ENCODE measurements at places on chromosomes 4 and X. TPM values are rescaled to one million over a fixed set of nuclear protein-coding genes. Genes with fewer than 3 reads are reported as not detected.

The NLRP2B gene
- 0.95 TPM for total RNA-seq

The RPL36A gene
- total RNA-seq = 1,578 TPM

The BCLAF3 gene
- total RNA-seq = 10.5 TPM

DNA sequence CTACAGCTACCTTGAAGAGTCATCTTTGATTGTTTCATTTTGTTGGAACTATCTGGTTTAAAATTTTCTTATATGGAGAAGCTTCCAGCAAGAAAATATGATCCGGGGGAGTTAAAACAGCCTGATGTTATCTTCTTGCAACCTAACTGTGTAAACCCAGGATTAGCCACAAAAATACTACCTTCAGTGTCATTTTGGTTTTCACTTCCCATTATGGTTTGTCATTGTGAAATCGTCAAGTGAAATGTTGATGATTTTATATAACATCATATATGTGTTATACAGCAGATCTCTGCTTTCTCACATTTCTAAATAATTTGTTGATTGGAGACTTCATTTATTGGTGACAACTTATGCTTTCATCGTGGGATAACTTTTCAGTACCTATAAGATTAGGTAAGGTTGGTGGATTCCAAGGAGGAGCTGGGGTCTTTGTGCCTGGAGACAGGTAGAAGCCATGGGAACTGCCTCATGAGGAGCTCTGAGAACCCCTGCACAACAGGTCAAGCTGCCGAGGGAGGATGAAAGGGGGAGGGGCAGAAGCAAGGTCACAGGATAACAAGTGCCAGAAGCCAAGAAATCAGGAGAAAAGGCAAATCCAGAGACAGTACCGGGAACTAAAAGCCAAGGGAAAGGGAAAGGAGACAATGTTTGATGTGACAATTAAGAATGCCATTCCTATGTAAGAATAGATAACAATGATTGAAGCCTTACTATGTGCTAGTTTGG lies 7.2 kb downstream of the ARHGAP24 start:
- no peak overlapping the region for H3K27ac ChIP-seq
- no peaks in the 10 kb centered on the region for H3K27me3 ChIP-seq
- H3K36me3 ChIP-seq = no peaks in the 10 kb centered on the region

DNA sequence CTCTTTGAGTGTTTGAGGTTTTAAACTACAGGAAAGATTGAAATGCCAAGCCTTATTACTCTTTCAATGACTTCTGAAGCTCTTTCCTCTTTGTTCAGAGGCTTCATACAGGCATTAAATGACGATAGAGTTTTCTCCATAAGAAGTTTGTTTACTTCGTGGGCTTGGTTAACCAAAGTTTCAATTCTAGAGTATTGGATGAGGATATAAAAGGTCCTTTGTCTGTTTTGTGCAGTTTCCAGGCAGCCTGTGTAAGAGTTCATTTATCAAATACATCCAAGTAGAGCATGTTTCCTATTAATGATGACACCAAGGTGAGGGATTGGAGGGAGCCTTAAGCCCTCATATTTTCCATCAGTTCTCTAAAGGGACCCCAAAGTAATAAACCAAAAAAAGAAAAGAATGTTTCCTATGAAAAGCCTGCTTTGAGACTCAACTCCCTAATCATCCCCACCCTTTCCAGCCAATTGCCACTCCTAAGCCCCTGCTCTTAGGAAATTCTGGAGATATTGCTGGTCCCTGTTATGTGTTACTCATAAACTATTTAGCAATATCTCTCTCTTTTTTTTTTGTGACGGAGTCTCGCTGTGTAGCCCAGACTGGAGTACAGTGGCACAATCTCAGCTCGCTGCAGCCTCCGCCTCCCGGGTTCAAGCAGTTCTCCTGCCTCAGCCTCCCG lies 106.2 kb upstream of the IL13RA1 start:
- no peaks in the 10 kb centered on the region for H3K4me1 ChIP-seq
- H3K4me3 ChIP-seq = no peak overlapping the region
- no peak overlapping the region for H3K27ac ChIP-seq
- H3K27me3 ChIP-seq = no peaks in the 10 kb centered on the region
- peaks cover 3% of the 10 kb centered on the region for H3K36me3 ChIP-seq

DNA sequence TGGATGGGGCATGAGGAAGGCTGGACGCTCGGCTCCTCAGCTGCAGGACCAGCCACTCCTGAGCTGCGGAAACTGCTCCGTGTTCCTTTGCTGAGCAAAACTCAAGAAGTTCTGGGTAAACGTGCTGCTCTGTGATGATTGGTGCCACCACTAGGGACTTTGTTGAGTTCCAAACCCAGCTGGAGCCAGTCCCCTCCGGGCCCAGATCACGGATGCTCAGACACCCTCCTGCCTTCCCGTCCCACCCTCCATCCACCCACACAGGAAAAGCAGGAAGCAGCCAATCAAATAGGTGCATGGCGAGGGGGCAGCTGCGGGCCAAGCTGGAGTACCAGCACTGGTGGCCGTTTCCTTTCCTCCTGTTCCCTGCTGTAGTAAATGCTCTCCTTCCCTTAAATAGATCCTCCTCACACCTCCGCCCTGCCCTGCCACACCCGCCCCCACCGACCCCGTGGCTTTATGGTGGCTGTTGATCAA lies 68.0 kb downstream of the ADRA2C start:
- no peak overlapping the region for H3K4me3 ChIP-seq
- no peaks in the 10 kb centered on the region for H3K4me1 ChIP-seq
- H3K36me3 ChIP-seq = no peaks in the 10 kb centered on the region
- H3K27me3 ChIP-seq = no peaks in the 10 kb centered on the region
- no peak overlapping the region for H3K27ac ChIP-seq

DNA sequence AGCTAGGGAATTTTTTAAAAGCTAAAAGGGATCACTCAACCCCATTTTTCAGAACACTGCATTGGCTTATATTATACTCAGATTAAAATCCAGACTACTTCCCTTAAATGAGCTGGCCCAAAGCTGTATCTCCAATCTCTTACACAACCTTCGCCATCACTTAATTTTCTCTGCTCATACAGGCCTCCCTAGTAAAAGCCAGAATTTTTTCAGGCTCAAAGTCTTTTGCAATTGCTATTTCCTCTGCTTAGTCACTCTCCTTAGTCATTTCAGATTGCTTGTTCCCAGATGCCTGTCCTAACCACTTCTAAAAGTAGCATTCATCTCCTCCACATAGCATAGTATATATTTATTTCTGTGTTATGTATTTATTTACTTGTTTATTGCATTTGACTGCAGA lies 1587.9 kb upstream of the ADGRL3 start:
- no peaks in the 10 kb centered on the region for H3K27me3 ChIP-seq
- H3K4me1 ChIP-seq = peaks cover 13% of the 10 kb centered on the region
- peak overlapping the region; percentile 84 for H3K27ac ChIP-seq

GRCh38 chrX:31449081-31449480 lies 377.2 kb upstream of the FTHL17 start:
- no peak overlapping the region for H3K4me3 ChIP-seq
- no peaks in the 10 kb centered on the region for H3K36me3 ChIP-seq
- H3K27me3 ChIP-seq = no peaks in the 10 kb centered on the region
- no peaks in the 10 kb centered on the region for H3K4me1 ChIP-seq
- DNase-seq = no peak

- no peak for DNase-seq
- H3K27me3 ChIP-seq = no peaks in the 10 kb centered on the region
- peaks cover 16% of the 10 kb centered on the region for H3K4me1 ChIP-seq
- H3K36me3 ChIP-seq = no peaks in the 10 kb centered on the region
- H3K27ac ChIP-seq = no peak overlapping the region
These were observed 70.2 kb downstream of the CD38 start for GRCh38 chr4:15848191-15848842.

DNA sequence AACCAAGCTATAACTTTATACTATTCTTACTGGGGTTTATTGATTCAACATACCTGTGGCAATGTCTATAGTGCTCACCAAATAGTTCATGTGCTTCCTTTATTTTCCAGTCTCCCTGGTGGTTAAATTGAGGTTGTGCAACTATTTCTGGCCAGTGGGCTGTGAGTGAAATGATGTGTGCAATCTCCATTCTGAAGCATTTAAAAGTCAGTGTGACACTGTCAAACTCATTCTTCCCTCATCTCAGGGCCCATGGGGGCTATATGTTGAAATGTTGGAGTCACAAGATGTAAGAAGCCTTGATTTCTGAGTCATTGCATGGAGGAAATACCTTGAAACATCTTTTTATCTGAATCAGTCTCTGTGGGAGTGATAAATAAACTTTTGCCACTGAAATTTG lies 414.3 kb upstream of the RPS6KA3 start:
- H3K27me3 ChIP-seq = no peaks in the 10 kb centered on the region
- no peak overlapping the region for H3K27ac ChIP-seq
- no peak overlapping the region for H3K4me3 ChIP-seq
- DNase-seq = no peak
- no peaks in the 10 kb centered on the region for H3K4me1 ChIP-seq

DNA sequence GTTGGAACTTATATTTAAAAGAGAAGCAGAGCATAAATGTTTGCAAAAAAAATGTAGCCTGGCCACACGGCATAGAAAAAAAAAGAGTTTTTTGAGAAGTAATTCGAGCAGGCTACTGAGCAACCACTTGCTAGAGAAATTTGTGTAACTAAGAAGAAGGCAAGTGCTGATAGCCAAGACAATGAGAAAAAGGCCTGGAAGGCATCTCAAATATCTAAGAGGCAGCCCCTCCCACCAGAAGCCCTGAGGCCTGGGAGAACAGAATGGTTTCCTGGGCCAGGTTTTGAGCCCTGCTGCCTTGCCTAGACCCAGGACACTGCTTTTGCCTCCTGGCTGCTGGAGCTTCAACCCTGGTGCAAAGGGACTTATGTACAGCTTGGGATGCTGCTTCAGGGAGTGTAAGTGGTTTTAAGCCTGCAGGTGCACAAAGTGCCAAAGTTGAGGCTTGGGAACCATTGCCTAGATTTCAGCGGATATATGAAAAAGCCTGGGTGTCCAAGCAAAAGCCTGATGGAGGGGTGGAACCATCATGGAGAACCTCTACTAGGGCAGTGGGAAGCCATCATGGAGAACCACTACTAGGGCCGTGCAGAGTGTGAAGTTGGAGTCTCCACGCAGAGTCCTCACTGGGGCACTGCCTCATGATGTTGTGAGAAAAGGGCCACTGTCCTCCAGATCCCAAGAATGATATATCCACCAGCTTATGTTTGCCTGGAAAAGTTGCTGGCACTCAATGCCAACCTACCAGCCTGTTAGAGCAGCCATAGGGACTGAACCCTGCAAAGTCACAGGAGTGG lies 9.7 kb downstream of the TECRL start:
- no peaks in the 10 kb centered on the region for H3K27me3 ChIP-seq
- H3K4me1 ChIP-seq = no peaks in the 10 kb centered on the region

DNA sequence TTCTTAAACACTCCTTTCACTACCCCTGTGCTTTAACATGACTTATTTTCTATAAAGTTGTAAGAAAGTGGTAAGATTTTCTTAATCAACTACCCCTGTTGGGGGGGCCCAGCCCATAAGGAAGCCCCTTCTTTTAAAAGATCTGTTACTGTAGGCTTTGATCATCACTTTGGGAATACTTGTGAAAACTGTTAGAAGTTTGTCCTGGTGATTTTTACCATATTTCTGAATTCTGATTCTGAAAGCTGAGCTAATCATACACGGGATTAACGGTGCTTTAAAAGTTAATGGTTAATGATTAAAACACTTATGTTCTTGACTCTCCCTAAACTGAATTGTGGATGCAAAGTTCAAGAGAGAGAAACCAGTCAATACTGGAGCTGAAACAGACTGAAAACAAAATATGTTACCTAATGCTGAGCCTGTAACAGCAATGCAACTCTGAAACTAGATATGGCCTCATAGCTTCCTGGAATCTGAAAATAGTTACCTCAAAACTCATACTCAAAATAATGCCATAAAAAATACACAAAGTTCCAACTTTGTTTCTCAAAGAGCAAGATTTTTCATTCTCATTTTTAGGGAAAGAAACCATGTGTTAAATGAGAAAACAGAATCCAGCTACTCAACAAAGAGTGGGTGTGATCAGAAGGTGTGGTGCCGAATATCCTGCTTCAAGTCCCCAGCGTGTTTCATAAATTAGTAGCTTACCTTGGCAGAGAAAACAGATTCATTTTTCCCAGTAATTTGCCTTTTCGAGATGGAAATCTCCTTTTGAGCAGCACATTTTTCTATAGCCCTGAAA lies 31.6 kb downstream of the ADH7 start:
- H3K4me1 ChIP-seq = peaks cover 71% of the 10 kb centered on the region
- H3K36me3 ChIP-seq = no peaks in the 10 kb centered on the region
- no peak for DNase-seq
- peak overlapping the region; percentile 91 for H3K27ac ChIP-seq

DNA sequence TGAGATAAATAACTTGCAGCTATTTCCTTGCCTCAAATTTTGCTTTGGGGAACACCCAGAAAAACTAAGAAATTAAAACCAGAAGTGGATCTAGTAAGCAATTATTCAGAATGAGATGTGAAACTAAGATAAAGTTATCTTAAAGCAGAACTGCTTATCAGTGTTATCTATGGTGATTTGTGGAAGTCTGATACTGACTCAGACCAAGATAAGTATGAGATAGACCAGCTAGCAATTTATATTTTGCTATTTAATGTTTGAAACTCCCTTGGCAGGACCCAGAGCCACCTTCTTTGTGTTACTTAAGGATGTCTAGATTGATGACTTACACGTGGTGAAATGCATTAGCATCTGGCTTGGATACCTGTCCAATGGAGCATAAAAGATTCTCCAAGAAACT lies 368.1 kb downstream of the EPHA5 start:
- no peak overlapping the region for H3K4me3 ChIP-seq
- H3K36me3 ChIP-seq = no peaks in the 10 kb centered on the region
- H3K27me3 ChIP-seq = no peaks in the 10 kb centered on the region
- H3K27ac ChIP-seq = no peak overlapping the region

- H3K27ac ChIP-seq = no peak overlapping the region
- H3K27me3 ChIP-seq = no peaks in the 10 kb centered on the region
- H3K4me3 ChIP-seq = no peak overlapping the region
- H3K4me1 ChIP-seq = no peaks in the 10 kb centered on the region
These were observed 60.4 kb downstream of the CLCN4 start for GRCh38 chrX:10217198-10217597.

GRCh38 chrX:103066606-103067005 lies 2.6 kb upstream of the BEX1 start:
- no peaks in the 10 kb centered on the region for H3K36me3 ChIP-seq
- no peaks in the 10 kb centered on the region for H3K4me1 ChIP-seq
- H3K27ac ChIP-seq = no peak overlapping the region

DNA sequence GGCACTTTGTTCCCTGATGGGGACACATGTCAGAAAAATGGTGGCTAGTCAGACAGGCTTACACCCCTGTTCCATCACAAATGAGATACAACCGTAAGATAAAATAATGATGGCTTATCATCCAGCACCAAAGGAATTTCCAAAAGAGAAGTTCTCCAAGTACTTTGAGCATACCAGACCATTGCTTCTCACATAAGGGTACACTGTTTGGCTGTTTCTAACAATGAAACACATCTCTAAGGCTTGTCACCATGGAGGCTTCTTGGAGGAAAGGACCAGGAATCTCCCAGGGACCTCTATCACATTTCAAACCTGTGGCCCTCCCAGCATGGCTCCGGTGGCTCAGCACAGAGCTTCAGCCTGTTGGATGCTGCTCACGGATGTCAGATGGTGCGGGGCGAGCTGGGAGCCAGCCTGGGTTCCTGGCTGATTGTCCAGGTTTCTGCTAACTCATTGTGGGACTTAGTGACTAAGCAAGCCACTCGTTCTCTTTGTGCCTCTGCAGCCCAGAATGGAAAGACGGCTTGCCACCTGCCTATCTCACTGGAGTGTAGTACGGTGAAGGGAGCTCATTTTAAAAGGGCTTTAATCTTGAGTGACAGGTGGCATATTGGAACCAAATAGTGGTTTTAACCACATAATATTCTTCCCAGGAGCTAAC lies 54.5 kb downstream of the FHDC1 start:
- no peak overlapping the region for H3K27ac ChIP-seq
- DNase-seq = no peak
- no peaks in the 10 kb centered on the region for H3K27me3 ChIP-seq
- no peaks in the 10 kb centered on the region for H3K36me3 ChIP-seq
- no peaks in the 10 kb centered on the region for H3K4me1 ChIP-seq

GRCh38 chrX:19514791-19515614 lies at the start of gene MAP3K15:
TSS of gene MAP3K15 (minus strand) at chrX:19515508. CDS start at chrX:19515261, 247 bp downstream.
- no peak for DNase-seq
- H3K4me3 ChIP-seq = peak within 1 kb of the TSS; percentile 62
- H3K4me1 ChIP-seq = no peaks in the 10 kb centered on the region
- no peaks in the 10 kb centered on the region for H3K36me3 ChIP-seq
- H3K27ac ChIP-seq = no peak within 1 kb of the TSS
